ENCODE measurements at places on chromosomes 4 and X.
A peak's percentile ranks its signal among the peaks of the same experiment; 100 is the strongest.

GRCh38 chrX:69093960-69094871 is 71.0 kb downstream of the PJA1 start:
- peak; percentile 32 for DNase-seq

DNA sequence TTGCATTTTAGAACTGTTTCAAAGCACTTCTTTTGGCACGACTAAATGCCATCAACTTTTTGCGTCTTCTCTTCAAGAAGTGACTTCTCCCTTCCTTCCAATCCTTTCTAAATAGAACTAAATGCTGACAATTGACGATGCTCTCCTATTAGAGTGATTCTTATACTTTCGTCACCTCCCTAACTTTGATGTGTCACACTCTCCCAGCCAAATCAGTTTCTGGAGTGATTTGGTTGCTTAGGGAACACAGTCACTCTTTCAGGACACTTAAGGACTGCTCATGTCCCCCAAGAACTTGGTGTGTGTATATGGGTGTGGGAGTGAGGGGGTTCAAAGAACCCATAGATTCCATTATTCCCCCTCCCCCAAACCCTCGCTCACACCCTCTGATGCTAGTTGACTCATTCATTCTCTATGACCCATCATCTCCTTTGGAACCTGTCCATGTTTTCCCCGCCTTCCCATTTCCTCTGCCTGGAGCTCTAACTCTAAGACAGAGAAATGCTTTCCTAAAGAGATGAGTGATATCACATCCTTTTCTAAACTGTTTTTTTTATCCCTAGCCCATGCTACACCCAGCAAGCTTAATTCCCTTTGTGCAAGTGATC is 26.8 kb upstream of the AREG start:
- DNase-seq, result no peak

- DNase-seq, result no peak
These were observed 454.4 kb upstream of the ATOH1 start for GRCh38 chr4:93373893-93374860.

DNA sequence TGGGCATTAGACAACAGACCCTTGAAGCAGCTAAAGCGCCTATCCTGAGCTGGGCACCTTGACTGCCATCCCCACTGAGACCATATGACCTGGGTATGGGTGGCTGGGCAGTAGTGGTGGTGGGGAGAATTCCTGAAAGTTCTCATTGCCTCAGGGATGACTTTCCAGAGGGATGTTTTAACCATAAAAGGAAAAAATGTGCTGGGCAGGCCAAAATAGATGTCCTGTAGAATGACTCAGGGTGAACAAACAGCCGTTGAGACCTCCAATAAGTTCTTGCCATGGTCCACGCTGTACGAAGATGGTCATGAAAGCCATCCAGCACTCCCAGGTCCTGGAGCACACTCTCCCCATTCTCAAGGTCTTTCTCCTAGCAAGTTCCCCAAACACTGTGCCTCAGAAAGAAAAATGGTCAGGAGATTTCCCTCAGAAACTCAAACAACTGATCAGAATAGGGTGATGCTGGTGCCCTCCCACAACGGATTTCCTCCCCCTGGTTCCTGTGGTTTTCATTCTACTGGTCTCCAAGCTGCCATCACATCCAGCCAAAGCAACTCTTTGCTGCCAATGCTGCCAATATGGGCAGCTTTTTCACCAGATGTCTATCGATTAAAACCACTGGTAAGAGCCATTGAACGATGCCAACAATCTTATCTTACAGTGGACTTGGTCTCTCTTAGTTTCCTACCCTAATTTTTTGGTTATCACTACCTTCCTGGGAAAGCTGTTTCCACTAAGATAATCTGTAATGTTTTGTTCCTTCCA is 11.2 kb downstream of the CDKN2AIP start:
- peak; percentile 50 for DNase-seq

DNA sequence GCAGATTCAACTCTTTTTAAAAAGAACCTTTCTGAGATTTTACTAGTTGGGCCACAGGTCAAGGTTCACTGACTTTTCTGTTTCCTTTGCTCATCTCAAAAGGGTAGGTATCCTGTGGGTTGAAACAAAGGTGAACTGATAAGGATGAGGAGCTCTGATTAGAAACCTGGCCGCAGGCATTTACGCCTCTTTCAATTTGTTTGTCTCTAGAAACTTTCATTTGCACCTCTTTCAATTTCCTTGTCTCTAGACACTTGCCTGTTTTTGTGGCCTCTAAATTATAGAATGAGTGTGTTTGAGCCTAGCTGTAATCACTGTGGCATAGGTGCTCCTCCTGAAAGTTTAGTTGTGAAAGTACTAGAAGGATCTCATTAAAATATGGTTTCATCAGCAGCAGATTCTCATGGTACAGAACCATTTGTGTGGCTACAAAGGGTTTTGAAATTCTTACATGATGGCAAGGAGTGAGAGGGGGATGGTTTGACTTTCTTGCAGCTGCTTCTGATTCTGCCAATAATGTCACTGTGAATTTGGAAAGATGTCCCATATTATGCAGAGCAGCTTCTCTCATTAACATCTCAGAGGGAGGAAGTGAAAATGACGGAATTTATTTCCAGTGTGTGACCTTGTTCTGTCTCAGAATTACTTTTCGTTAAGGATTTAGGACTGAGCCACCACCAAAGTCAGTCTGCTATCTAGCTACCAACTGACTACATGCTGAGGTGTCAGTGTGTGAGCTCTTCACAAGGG is 142.2 kb downstream of the SH2D1A start:
- no peak for DNase-seq

DNA sequence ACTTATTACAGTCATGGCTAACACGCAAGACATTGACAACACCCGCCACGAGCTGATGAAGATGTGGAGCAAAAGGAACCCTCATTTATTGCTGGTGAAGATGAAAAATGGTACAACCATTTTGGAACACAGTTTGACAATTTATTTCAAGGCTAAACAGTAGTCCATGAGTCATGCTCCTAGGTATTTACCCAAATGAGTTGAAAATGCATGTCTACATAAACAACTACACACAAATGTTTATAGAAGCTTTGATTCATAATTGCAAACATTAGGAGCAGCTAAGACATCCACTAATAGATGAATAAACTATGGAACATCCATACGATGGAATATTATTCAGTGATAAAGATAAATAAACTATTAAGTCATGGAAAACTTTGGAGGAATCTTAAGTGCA is 580.1 kb downstream of the RAPGEF2 start:
- DNase-seq, result no peak

GRCh38 chr4:54368281-54369265 is 139.5 kb downstream of the PDGFRA start:
- DNase-seq, result no peak

DNA sequence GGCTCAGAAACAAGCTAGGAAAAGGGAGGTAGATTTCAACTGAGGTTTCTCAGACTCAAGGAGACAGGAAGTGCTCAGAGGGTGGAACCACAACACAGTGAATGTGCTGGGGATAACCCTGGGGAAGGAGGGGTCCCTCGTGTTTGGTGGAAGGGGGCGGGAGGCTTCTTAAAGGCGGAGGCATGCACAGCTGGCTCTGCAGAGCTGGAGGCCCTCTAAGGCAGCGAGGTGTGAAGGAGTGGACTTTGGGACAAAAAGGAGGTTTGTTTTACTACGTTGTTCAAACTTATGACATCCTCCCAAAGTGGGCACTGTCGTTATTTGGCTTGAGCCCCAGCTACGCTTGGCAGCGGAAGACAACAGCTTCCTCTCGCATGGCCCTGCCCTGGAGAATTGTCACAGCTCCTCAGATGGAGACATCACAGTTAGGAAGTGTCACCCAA is 21.7 kb upstream of the MTM1 start:
- DNase-seq, result peak; percentile 87

- no peak for DNase-seq
These were observed 31.8 kb downstream of the ARX start for GRCh38 chrX:24983931-24984330.

DNA sequence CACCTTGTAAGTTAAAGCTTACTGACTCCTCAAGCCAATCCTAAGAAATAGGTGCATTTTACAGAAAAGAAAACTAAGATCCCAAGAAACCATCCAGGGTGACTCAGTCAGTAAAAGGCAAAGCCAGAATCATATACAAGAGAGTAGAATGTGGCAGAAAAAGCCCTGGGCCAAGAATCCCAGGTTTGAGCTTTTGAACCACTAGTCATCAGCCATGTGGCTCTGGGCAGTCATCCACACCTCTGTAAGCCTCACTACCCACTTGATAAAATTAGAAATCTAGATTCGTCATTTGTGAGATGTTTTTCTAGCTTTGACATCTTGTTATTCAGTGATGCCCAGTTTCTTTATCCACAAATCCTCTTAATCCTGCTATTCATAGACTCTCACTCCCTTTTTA is 122.2 kb upstream of the PDE5A start:
- no peak for DNase-seq

DNA sequence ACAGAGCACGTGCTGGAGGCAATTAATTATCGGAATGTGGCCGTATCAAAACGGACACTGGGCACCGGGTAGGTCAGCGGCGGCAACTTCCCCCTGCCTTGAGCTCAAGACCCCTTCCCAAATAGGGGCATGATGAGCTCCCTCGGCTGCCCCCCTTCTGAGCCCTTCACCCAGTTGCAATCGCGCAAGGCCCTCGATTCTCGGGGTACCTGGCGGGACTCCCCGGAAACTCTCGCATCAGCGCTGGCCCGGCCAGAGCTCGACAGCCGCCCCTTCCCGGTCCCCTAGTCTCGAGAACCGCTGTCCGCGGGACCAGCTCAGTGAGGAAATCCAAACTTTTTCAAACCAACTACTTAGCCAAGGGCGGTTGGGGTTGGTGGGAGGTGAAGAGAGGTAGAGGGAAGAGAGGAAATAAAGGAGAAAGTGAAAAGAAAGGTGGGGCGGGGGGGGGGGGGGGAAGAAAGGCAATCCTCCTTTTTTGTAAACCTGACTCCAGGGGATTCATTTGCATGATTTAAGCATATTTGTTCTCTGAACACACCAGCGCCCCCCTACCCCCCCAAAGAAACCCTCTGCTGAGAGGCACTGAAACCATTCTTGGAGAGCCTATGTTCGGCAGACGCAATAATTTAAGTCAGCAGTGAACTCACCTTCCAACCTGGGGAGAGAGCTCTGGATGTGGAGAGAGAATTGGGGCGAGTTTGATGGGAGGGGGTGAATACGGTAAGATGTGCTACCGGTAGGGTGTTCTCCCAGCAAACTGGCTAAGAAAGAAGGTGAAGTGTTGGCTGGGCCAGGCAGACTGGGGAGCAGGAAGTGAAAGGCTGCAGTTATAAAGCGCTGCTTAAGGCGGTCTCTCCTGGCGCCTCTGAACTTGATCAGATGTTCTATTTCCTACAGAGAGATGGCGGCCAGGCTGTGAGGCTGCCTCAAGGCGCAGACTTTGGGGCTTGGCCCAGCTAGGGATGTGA is 2.0 kb upstream of the ZIC3 start:
- peak; percentile 7 for DNase-seq

DNA sequence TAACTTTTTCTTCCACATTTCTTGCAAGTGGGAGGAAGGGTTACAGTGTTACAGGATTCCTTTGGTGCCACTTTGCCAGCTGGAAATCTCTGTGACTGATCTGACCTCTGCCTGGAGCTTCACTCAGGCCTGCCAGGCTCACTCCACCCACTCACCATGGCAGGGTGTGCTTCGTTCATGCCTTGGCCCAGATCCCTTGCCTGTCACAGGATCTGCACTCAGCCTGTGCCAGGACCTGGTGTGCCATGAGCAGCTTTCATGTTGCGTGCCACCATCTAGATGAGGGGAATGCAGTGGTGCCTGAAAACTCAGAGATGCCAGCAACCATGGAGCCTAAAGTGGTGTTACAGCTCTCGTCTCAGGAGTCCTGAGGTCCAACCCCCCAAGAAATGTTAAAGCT is 2596.4 kb downstream of the PCDH7 start:
- no peak for DNase-seq

DNA sequence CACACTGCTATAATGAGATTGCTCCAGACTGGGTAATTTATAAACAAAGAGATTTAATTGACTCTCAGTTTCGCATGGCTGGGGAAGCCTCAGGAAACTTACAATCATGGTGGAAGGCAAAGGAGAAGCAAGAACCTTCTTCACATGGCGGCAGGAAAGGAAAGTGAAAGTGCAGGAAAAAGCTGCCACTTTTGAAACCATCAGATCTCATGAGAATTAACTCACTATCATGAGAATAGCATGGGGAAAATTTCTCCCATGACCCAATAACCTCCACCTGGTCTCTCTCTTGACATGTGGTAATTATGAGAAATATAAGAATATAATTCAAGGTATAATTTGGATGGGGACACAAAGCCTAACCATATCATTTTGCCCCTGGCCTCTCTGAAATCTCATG is 884.2 kb downstream of the GLUD2 start:
- no peak for DNase-seq

DNA sequence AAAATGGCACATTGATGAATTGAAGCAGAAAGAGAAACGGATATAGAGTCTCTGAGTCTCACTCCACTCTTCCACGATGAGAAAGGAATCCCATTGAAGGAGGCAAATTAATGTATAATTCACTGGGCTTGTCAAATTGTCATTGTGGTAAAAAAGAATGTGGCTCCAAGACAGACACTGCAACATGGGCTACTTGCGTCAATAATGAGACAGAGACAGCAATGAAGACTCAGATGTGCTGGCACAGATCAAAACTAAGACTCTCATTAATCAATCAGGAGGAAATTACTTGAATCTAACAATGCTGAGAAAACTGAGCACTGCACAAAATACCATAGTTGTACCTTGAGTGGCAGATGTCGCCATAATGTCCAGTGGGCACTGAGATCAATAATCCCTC is 1485.5 kb downstream of the TECRL start:
- DNase-seq, result no peak

DNA sequence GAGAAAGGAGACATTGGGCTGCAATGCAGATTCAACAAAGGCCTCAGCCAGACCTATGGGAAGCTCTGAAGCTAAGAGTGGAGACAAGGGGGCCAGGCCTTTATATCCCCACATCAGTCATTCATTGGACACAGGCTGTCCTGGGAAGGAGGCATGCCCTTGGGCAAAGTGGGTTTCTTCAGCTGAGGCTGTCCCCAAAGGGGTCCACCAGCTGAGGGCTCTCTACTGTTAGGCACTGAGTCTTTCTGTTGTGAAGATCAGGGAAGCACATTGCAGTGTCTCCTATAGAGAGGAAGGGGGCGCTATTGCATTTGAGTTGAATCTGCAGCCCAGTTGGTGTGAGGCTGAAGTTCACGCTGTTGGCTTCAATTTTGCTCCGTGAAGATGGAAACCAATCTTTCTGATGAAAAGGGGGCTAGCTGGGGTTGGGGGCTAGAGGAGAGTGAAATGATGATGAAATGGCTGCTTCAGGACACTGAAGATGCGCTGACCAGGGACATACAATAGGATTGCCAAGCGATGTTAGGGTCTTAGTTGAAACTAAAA is 48.0 kb downstream of the SLC25A5 start:
- DNase-seq, result peak; percentile 64
